Natural killer cell (primary cell): ENCODE measurements at places on chromosomes 5 and 9. TPM values are rescaled to one million over a fixed set of nuclear protein-coding genes. Genes with fewer than 3 reads are reported as not detected.

The IER5L gene
- total RNA-seq = 2.8 TPM

The HINT2 gene
- total RNA-seq = 25.9 TPM

The PDE4D gene
- 109 TPM for total RNA-seq

The RNF183 gene
- total RNA-seq = not detected

The KCNV2 gene
- total RNA-seq = not detected

The LURAP1L gene
- total RNA-seq = not detected

The SPINK13 gene
- not detected for total RNA-seq
